ENCODE measurements at places on chromosomes 5 and 9.

DNA sequence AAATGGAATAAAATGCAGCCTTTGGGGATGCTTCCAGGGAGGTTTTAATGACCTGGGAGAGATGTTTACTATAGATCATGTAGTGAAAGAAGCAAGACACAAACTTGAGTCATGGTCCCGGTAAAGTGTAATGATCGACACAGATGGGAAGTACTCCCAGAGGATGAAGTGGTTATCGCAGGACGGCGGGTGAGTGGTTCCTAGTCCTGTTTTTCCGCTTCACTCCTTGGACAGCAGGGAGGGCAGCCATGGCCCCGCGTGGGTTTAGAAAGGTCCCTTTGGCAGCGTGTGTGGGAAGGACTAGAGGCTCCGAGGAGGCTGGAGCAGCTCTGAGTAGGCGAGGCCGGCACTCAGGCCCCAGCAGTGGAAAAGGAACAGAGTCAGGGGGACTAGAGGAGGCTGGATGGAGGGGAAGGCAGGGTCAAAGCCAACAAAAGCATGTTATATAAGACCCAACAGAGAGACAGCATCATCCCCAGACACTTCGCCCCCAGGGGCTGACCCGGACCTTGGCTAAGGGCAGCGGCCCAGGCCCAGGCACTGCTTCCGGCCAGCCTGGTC, 49.2 kb upstream of the STXBP1 start:
- DNase-seq = no peak
- H3K4me1 ChIP-seq = peaks cover 82% of the 10 kb centered on the region

GRCh38 chr9:16551692-16552091, 318.8 kb downstream of the BNC2 start:
- no peak overlapping the region for H3K4me3 ChIP-seq
- DNase-seq = no peak
- no peaks in the 10 kb centered on the region for H3K36me3 ChIP-seq
- no peaks in the 10 kb centered on the region for H3K4me1 ChIP-seq
- no peak overlapping the region for H3K27ac ChIP-seq
- H3K27me3 ChIP-seq = no peaks in the 10 kb centered on the region

- no peaks in the 10 kb centered on the region for H3K4me1 ChIP-seq
- no peaks in the 10 kb centered on the region for H3K27me3 ChIP-seq
- H3K4me3 ChIP-seq = no peak overlapping the region
- H3K27ac ChIP-seq = no peak overlapping the region
These were observed 214.7 kb downstream of the ADCY2 start for GRCh38 chr5:7610531-7611177.

DNA sequence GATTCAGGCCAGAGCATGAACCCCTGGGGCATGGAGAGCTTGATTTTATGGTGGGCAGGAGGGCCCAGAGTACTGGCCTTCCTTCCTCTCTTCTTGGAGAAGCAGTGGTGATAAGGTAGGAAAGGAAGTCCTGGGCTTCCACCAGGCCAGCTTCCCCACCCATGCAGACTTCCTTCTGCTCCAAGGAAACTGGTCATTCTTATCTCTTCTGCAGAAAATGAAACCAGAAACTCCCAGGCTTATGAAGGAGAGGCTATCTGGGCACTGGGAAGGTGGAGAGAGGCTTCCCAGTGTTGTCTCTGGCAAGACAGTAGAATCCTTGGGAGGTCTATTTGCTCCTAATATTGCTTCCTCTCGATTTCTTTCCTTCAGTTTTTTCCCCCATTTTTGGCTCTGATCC, 110.5 kb upstream of the EQTN start:
- DNase-seq = no peak
- H3K4me3 ChIP-seq = no peak overlapping the region
- H3K4me1 ChIP-seq = peaks cover 10% of the 10 kb centered on the region
- H3K36me3 ChIP-seq = no peaks in the 10 kb centered on the region
- H3K27ac ChIP-seq = no peak overlapping the region

DNA sequence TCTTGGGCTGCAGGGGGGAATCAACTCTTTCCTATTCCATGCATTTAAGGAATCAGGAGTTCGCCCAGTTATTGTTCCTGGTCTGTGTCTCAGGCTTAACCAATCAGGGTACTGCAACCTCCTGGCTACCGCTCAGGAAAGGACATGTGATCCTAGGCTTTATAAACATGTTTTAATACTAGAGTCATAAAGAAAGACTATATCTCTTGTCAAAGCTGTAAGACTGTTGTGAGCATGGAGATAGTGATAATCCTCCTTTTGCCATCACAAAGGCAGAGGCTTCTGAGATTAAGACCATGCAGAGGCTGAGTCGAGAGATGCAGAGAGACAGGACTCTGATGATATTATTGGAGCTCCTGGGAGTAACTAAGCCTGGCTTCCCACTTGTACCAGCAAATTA, 137.0 kb downstream of the YIPF5 start:
- no peak for DNase-seq
- no peak overlapping the region for H3K27ac ChIP-seq
- H3K27me3 ChIP-seq = no peaks in the 10 kb centered on the region

- DNase-seq = no peak
- H3K4me3 ChIP-seq = no peak overlapping the region
- no peak overlapping the region for H3K27ac ChIP-seq
- no peaks in the 10 kb centered on the region for H3K27me3 ChIP-seq
- no peaks in the 10 kb centered on the region for H3K36me3 ChIP-seq
- no peaks in the 10 kb centered on the region for H3K4me1 ChIP-seq
These were observed 12.2 kb upstream of the ZNF367 start for GRCh38 chr9:96430377-96430776.

DNA sequence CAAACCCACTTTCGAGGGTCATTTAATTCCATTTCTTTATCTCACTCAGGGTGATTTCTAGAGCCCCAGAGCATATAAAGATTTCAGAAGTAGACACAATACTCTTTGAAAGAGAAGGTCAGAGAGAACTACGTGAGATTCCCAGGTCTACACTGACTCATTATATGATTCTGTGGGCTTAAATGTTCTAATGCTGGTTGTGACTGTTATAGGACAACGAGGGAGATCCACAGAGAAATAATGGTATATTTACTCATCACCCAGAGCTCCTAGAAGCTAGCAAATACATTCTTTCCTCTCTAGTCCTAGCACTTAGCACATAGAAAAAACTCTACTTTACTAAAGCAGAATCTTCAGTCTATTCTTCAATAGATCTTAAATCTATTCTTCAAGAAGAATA, 39.4 kb upstream of the GRAMD2B start:
- DNase-seq = no peak
- H3K27ac ChIP-seq = peak overlapping the region; percentile 68
- no peaks in the 10 kb centered on the region for H3K27me3 ChIP-seq
- H3K4me1 ChIP-seq = peaks cover 39% of the 10 kb centered on the region
- no peak overlapping the region for H3K4me3 ChIP-seq

GRCh38 chr5:42583322-42583721, 160.1 kb downstream of the GHR start:
- H3K27ac ChIP-seq = no peak overlapping the region
- peak; percentile 60 for DNase-seq
- H3K36me3 ChIP-seq = no peaks in the 10 kb centered on the region
- H3K4me3 ChIP-seq = no peak overlapping the region
